ENCODE measurements at places on chromosomes 2 and 18.

GRCh38 chr2:225691711-225692110 is 292.2 kb downstream of the NYAP2 start:
- DNase-seq, result no peak

DNA sequence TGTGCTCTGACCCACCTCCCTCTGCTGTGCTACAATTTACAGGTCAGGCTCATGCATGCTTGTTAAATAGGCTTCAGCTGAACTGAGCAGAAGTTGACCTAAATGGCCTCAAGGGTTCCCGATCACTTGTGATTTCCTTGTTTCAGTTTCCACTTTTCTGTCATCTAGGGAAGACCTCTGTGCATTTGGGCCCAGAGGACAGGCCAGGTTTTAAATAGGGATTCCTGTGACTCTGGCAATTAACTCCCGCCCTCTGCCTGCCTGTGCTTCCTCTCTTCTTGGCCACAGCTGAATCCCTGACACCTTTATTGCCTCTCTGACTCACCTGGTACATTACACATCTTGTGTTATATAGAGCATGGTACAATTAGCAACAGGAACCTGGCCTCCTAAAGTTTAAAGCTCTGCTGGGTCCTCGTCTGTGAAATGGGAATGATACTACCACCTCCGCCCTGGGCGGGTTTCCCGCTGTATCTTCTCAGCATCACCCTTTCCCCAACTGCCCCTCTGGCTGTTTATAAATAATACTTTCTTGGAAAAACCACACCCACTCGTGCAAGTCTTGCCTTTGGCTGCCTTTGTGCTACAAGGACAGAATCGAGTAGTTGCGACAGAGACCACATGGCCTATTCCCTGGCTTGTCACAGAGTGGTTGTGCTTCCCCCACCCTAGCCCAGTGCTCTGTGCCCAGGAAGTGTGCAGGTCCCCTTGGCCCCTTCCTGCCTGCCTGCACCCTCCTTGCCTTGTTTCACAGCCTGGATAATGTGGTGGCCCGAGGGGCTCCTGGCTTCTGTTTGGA is 7.9 kb downstream of the CABLES1 start:
- no peak for DNase-seq

DNA sequence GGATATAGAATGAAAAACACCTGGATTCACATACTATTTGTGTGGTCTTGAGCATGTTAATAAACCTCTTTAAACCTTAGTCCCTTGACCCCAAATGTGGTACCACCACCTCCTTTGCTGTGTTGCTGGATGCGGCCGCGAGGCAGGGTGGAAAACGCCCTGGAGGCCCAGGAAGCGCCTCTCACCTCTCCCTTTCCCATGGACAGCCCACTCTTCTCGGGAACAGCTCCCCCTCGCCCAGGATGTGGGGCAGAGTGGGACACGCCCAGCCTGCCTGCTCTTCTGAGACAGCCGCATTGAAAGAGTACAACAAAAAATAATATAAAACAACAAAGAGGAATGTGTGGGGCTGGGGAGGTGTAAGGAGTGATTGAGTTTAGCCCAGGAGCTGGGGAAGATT is 549.0 kb upstream of the ID2 start:
- no peak for DNase-seq

DNA sequence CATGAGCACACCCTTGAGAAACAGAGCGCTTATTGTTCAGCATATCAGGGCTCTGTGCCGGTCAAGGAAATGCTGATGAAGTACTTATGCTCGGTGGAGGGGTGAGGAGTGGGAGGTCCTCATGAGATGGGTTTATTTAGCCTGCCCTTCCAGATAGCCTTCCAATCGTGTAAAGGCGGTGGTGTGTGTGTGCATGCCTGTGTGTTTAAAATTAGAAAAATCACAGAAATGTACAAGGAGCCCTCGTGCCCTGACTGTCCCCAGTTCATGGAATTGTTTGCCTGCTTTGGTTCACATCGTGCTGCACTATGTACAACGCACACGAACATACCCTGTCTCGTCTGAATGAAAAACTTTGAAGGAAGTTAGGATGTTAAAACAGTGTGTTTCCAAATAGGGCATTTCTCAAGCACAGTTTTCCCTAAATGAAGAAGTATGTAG is 158.6 kb downstream of the AQP4 start:
- no peak for DNase-seq

DNA sequence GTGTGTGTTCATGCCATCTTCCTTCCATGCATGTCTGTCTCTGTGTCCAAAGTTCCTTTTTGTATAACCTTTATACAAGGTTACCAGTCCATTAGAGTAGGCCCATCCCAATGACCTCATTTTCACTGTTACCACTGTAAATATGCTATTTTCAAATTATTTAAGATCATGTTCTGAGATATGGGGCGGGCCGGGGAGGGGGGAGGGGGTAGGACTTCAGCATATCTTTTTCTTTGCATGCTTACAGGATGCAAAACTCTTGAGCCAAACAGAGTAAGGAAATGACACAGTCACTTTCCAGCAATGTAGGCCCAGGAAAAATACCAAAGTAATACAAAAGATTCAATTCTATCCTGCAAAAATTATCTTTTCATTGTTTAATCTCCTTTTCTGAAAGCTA is 124.1 kb upstream of the HNRNPA3 start:
- no peak for DNase-seq

GRCh38 chr18:25284281-25284680 is 67.7 kb downstream of the ZNF521 start:
- no peak for DNase-seq

DNA sequence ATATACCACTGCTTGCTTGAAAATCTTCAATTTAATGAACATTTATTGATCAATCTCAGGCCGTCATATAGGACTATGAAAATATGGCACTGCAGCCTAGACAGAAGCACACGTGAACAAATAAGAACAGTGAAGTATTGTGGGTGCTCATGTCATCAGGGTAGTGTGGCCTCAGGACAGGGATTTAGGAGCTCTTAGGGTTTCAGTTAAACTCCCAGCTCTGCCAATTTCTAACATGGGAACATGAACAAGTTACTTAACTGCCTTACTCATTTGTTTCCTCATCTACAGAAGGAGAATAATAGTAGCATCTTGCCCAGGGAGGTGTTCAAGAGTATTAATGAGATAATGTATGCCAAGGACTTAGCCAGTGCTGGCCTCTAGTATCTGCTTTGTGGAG is 146.0 kb upstream of the MAP3K20 start:
- DNase-seq, result no peak

DNA sequence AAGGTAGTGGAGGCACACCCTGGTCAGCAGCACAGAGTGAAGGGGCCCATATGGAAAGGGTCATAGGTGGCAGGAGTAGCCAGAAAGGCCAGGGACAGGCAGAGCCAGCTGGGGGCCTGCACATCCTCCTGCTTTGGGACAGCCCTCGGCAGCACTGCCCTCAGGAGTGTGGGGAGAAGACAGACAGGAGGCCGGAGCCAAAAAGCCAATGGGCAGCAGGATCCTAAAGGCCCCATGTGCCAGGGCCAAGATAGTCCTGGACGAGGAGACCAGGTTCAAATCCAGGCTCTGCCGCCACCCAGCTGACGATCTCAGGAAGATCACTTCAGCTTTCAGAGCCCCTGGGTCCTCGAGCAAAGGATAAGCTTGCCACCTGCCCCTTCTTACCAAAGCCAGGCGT is 220.1 kb downstream of the TMEM163 start:
- DNase-seq, result no peak

Measured in kidney (tissue), 22 donors.